RPMI8226 (cell line): ENCODE measurements at places on chromosomes 1 and 21.
A peak's percentile ranks its signal among the peaks of the same experiment; 100 is the strongest.

- peak; percentile 66 for DNase-seq
Measured at GRCh38 chr1:154962156-154962749, 671 bp upstream of the PYGO2 start.

- DNase-seq = no peak
Measured at GRCh38 chr1:29254346-29254745, 18.0 kb downstream of the PTPRU start.

DNA sequence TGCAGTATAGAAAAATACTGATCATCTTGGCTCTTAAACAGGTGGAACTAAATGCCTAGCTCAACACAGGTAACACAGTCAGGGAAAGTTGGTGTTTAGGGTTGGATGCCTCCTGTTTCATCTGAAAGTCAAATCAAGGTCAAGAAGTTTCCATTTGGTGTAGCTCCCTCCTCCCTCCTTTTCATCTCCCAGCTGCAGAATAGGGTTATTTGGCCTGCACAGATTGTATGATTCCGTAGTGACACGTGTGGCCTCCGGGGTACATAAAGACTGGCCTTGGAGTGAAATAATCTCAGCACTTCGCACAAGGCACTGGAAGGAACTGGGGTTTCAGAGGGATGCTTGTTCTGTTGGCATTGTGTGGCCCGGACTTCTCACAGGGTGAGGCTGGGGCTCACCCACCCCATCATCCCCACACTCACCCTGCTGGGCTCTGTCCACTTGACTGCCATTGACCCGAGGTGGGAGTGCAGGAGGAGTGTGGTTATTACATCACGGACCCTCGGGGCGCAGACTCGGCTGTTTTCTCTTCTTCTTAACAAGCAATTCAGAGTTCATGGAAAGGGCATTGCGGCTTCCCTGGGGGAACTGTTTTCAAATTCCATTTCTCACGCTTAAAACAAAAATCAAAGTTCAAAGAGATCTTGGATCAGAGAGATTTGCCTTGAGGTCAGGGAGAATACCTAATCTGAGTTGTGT lies 18.4 kb downstream of the IGSF5 start:
- DNase-seq = no peak

DNA sequence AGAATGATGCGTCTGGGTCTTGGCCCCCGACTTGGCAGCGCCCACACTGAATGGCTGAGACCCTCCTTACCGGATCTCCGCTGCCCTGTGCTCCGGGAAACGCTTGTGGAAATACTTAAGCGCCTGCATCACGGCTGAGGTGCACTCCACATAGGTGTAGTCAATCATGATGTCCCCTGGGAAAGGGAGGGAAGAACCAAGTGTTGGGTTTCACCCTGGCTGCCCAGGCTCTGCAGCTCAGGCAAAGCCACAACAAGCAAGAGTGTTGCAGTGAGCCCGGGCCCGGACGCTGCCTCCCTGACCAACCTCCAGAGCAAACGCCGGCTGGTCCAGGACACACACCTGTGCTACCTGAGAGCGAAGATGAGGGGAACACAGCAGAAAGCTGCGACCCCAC lies 21.5 kb upstream of the SPATC1L start:
- no peak for DNase-seq

DNA sequence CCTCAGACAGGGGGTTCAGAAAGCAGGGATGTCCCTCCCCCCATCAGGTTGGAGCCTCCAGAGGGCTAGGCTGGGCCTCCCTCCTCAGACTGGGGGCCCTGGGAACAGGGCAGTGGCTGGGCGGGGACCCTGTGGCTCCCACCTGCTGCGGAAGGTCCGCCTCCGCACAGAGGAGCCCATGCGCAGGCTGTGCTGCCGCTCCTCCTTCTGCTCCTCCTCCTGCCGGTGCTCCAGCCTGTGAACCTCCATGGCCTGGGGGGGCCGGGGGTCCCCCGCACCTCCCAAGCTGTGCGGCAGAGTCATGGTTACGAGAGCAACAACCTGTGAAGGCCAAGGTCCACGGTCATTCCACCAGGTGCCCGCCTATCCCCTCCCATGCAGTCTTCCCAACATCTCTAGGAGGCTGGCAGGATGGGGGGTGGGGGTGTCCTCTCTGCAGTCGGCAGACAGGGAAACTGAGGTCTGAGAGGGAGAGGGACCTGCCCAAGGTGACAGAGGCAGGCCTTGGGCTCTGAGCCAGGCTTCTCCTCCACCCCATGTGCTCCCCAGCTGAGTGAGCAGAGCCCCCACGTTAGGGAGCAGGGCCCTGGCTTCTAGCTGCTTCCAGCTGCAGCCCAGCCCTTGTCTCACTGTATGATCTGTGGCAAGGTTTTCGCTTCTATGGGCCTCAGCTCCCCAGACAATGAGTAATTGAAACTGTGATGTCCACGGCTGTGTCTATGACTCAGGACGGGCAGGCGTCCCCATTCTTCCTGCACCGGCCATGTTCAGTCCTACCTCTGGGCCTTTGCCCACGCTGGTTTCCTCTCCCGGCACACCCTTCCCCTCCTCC lies 3.4 kb downstream of the MYOM3 start:
- no peak for DNase-seq

GRCh38 chr1:224107282-224107625 lies 6.7 kb upstream of the FBXO28 start:
- no peak for DNase-seq

GRCh38 chr1:54542962-54543539 lies 5.0 kb upstream of the ACOT11 start:
- no peak for DNase-seq

DNA sequence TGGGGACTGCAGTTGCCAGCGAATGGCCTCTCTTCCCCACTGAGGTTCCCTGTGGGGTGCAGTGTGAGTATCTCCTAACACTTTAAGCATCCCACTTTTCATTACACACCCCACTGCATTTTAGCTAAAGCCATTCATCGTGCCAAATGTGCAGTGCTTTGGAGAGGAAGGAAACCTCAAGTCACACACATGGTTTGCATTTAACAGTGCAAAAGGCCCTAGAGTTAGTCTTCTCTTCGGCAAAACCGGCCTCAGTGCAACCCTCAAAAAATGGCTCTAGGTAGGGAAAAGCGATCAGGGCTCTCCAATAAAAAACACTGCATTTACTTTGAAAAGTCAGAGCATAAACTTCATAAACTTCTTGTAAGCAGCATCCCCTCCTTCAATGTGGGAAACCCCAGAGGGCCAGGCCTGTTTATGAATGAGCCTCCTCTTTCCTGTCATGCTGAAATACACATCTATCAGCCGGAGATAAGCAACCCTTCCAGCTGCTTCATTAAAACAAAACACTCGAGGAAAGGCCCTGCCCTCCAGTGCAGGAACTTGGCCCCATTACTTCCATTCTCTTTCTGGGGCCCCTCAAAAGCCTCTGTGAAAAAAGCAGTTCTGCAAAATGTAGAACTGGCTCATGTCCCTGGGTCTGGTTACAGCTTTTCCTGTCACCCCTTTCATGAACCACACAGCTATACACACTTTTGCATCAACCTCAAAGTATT lies 184.0 kb downstream of the CDC7 start:
- no peak for DNase-seq

GRCh38 chr1:236063919-236064673 lies 794 bp downstream of the NID1 start:
- DNase-seq = no peak

DNA sequence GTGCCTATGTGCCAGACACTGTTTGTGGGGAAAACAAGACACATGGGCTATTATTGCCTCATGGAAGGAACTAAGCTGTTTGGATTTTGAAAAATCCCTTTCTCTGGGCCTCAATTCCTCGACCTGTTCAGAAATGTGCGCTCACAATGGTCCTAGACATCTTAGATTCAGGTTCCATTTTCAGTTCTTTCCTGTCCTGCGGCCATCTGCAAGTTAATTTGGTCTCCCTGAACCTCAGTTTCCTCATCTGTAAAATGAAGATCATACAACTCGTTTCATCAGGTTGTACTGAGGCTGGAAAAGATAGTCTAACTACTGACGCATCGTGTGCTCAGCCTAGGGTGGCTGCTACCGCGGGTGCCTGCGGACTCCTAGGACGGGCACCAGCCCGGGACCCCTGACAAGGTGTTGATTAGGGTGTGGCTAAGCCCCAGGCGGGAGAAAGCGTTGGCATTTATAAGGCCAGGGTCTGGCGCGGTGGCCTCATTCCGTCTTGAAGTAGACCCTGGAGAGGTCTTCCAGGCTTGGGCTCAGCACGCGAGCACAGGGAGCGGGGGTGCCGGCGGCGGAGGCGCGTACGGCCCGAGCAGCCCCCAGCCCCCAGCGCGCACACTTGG lies 493 bp upstream of the ELOA start:
- DNase-seq = no peak

DNA sequence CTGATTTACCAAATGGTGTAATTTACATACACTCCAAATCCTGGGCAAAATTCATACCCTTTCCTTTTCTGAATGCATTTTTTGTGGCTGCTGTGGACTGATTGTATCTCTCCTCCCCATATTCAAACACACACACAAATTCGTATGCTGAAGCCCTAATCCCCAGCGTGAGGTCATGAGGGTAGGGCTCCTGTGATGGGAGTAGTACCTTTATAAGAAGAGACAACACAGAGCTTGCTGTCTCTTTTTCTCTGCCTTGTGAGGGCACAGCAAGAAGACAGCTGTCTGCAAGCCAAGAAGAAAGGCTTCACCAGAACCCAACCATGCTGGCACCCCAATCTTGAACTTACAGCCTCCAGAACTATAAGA lies 24.4 kb downstream of the DUSP10 start:
- no peak for DNase-seq

- DNase-seq = no peak
Measured at GRCh38 chr1:183898001-183898396, 93.1 kb downstream of the RGL1 start.

DNA sequence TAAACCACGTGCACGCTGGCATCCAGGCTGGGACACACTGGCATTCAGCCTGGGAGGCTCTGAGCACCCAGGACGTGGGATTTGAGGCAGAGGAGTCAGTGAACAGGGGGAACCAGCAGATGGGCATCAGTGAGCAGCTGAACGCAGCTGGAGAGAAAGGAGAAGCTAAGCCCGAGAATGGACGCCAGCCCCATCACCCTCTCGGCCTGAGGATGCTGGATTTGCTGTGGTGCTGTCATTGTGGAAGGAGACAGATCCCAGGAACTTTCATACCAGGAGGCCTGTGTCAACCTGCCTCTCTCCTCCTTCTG lies 132.8 kb downstream of the PGBD5 start:
- no peak for DNase-seq

DNA sequence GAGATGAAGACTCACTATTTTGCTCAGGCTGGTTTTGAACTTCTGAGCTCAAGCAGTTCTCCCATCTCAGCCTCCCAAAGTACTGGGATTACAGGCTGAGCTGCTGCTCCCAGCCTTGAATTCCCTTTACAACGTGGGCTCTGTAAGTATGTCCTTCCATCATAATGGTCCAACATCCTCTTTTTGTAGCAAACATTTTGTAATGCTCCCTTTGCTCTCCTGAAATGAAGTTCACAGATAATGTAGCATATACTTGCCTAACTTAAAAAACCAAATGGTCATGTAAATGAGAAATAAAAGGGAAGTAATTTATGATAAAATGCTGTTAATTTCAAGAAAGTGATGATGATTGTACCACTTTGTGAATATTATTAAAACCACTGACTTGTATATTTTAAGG lies 30.5 kb upstream of the THEM4 start:
- no peak for DNase-seq

- DNase-seq = peak; percentile 91
Measured at GRCh38 chr1:26363549-26364448, 8.8 kb downstream of the ZNF683 start.

DNA sequence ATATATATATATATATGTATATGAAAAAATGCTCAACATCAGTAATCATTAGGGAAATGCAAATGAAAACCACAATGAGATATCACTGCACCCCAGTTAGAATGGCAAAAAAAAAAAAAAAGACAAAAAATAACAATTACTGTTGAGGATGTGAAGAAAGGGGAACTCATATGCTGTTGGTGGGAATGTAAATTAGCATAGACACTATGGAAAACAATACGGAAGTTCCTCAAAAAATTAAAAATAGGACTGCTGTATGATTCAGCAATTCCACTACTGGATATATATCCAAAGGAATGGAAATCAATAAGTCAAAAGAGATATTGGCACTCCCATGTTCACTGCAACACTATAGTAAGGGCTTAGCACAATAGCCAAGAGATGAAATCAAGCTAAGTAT lies 41.5 kb upstream of the CTBS start:
- no peak for DNase-seq

- no peak for DNase-seq
Measured at GRCh38 chr1:219788091-219788490, 140.3 kb downstream of the SLC30A10 start.

- peak; percentile 91 for DNase-seq
Measured at GRCh38 chr1:209176866-209177430, 406.6 kb upstream of the CAMK1G start.

- DNase-seq = no peak
Measured at GRCh38 chr1:200247518-200247917, 162.3 kb downstream of the ZNF281 start.

DNA sequence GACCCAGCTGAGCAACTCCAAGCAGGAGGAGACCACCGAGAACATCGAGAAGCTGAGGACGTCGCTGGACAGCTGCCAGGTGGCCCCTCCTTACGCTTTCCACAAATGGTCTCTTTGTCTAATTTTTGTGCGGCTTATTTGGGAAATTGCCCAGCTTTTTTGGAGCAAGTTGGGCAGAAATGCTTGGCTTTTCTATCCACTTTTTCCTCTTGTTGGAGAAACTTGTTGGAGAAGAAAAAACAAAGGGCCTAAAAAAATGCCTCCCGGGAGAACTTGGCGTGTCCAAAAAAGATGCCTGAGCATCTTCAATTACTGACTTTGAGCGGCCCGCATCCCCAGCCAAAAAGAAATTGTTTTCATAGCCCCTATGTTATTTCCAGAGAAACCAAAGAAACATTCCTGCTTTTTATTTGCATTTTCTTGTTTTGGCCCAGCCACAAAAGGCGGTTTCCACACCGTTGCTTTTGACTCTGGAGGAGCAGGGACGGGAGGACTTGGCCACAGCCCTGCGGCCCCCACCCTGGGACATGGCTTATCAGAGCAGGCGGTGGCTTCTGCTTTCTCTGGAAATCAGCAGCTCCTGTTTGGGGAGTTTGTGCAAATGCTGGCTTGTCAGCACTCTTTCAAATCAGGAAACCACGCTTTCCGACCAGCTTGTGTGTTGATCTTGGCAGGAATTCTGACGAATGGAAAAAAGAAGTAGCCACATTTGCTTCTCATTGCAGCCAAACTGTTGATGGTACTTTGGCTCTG lies 81.2 kb upstream of the EFHD2 start:
- DNase-seq = no peak

- no peak for DNase-seq
Measured at GRCh38 chr1:7644086-7644485, 127.0 kb upstream of the VAMP3 start.

GRCh38 chr1:150186789-150187559 lies 37.3 kb downstream of the PLEKHO1 start:
- peak; percentile 74 for DNase-seq
